Stimulated activated naive CD4-positive, alpha-beta T cell (primary cell): ENCODE measurements at places on chromosomes 6 and 20.

GRCh38 chr6:89302195-89302770 lies 12.8 kb downstream of the GABRR2 start:
- DNase-seq, result no peak

DNA sequence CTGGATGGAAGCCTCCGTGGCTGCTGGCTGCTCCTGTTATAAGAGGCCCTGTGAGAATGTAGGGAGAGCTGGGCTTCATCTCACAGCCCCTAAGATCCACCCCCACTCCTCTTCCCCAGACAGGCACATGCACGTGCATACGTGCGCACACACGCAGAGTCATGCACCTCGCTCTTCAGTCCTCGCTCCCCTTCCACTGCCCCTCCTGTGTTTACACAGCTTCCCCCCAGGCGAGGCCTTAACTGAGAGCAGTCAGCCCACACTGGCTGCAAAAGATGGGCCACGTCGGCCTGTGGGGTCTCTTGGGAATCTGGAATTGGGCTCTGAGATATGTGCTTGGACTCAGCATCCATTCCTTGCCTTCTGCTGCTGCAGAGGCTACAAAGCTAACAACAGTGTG lies 35.2 kb upstream of the MLN start:
- no peak for DNase-seq

- DNase-seq, result no peak
Measured at GRCh38 chr6:71651636-71652035, 234.7 kb upstream of the RIMS1 start.

- DNase-seq, result no peak
Measured at GRCh38 chr20:47816487-47817451, 31.5 kb upstream of the SULF2 start.

- DNase-seq, result no peak
Measured at GRCh38 chr6:125066964-125067363, 86.6 kb upstream of the TPD52L1 start.

GRCh38 chr6:167098825-167099225 lies 24.1 kb upstream of the CCR6 start:
- no peak for DNase-seq

- no peak for DNase-seq
Measured at GRCh38 chr20:15616626-15617025, 956.6 kb downstream of the KIF16B start.

DNA sequence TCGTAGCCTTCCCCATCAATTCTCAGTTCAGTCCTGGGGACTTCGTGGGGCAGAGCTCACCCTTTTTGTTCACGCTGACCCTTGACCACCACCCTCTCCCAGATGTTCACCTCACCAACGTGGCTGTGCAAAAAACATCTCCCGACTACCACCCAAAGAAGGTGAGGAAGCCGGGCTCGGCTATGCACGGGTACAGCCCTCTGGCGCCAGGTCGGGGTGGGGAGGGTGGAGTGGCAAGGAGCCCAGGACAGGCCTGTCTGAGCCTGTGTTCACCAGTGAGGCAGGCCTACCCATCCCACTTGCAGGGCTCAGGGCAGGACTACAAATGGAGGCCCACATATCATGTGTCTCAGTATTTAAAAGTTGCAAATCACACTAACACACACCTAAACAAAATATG lies 18.1 kb downstream of the PDRG1 start:
- no peak for DNase-seq

DNA sequence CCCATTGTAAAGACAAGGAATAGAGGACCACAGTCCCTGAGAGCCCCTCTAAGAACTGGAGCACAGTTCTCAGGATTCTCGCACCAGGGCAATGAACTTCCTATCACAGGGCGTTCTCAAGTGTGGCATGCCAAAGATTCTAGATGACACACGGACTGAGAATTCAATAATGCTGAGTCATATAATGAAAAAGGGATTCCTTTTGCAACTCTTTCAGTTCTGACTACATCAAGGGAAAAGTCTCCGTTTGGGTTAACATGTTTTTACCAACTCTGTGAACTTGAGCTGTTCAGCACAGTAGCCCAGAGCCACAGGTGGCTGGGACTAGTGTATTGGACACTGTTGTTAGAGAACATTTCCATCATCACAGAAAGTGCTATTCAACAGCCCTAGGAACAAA lies 3.4 kb downstream of the MED20 start:
- DNase-seq, result no peak

GRCh38 chr6:158603261-158604047 lies 41.1 kb downstream of the DYNLT1 start:
- no peak for DNase-seq

- DNase-seq, result no peak
Measured at GRCh38 chr6:20432692-20433091, 31.0 kb downstream of the E2F3 start.

DNA sequence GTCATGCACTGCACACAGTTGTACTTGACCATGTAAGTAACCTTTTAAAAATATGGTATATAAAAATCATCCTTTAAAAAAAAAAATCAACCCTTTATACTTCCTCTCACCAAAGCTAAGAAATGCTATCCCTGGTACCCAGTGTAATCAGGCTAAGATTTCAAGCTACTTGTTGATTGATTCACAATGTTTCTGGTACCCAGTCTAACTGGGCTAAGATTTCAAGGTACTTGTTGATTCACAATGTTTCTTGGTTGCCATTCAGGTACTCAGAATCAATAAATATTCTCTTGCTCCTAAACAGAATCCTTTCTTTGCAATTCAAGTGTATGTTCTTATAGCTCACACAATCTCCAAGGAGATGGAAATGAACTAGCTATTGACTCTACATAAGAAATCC lies 76.4 kb downstream of the SMLR1 start:
- DNase-seq, result no peak

- DNase-seq, result peak; percentile 28
Measured at GRCh38 chr6:163956571-163957407, 542.3 kb downstream of the QKI start.

DNA sequence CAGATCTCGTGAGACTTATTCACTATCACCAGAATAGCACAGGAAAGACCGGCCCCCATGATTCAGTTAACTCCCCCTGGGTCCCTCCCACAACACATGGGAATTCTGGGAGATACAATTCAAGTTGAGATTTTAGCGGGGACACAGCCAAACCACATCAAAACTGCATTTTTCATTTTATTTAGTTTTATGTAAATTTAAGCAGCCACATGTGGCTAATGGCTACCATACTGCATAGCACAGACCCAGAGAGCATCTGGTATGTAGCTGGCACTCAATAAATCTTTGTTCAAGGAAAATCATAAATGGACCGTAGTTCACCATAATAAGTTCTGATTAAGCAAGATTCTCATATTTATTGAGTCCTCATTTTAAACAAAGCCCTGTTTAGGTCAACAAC lies 15.3 kb downstream of the GFOD1 start:
- DNase-seq, result no peak

GRCh38 chr20:52747845-52748284 lies 224.3 kb upstream of the TSHZ2 start:
- DNase-seq, result no peak

- DNase-seq, result no peak
Measured at GRCh38 chr6:17724341-17724740, 17.6 kb upstream of the NUP153 start.

DNA sequence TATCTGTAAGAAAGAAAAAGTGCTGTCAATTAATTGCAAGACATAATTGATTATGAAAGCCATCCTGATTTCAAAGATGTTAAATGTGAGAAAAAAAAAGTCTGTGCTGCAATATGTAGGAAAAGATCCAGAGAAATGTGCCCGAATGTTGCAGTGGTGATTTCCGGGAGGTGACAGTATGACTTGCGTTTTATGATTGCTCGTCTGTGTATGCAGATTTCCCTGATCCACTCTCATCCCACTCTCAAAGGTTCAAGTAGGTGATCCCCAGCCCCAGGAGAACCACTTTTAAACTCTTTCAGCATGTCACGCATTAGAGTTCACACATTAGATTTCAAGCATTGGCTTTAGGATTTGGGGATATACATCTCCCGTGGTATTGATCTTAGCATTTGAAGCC lies 57.8 kb downstream of the TPD52L1 start:
- no peak for DNase-seq

DNA sequence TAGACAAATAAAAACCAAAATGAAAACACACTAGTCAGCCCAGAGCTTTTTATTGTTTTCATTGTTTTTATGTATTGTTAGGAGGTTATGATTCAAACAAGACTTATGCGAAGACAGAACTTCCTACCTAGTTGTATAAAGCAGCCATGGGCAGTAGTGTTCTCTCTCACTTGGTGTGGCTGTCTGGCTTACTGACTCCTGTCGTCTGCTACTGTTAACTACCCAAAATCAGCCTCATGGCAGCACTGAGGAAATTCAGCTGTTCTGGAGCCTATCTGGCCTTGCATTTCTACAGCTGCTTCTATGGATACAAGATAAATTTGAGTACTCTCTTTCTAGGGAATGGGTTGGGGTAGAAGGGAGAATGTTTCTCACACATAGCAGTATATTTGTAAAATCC lies 20.4 kb downstream of the VTA1 start:
- DNase-seq, result no peak

- peak; percentile 3 for DNase-seq
Measured at GRCh38 chr6:93418408-93419303, 703 bp downstream of the EPHA7 start.

- DNase-seq, result no peak
Measured at GRCh38 chr6:10613723-10614122, 80.7 kb downstream of the C6orf52 start.

DNA sequence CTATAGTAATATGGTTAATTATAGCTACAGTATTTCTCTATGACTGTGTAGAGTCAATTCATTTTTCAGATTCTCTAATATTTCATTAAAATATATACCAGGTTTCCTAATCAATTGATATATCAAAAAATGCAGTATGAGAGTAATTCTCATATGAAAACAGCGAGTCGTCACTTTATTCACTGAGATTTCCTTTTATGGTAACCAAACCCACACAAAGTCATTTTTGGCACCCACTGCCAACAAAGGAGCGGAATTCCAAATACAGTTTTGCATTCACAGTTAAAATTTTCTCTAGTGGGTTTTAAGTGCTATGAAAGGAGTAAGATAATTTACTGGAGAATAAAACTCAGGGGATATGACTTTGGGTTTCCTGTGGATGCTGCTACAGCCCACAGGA lies 163.8 kb downstream of the HIVEP2 start:
- DNase-seq, result no peak

GRCh38 chr6:167702241-167702827 lies 124.4 kb upstream of the AFDN start:
- DNase-seq, result no peak

DNA sequence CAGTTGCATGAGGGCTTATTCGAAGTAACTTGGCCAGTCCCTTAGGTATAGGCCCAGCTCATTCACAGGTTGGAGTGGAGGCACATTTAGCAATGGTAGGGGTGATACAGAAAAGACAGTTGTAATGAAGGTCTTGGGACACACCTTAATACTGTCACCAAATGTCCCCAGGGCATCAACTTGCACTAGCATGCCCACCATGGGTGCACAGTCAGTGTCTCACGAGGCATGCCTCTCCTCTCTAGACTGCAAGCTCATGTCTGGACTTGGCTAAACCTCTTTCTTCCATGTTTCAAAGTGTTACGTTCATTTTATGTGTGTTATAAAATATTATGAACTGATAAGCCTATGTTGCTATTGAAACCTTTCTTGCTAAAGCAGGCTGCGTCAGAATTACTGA lies 124.0 kb upstream of the ECI2 start:
- DNase-seq, result no peak

GRCh38 chr6:33206864-33207551 lies 1.3 kb upstream of the RING1 start:
- no peak for DNase-seq

GRCh38 chr6:129104131-129104530 lies 221.2 kb downstream of the LAMA2 start:
- no peak for DNase-seq
